Activated CD4-positive, CD25-positive, alpha-beta regulatory T cell treated with anti-CD3 and anti-CD28 coated beads, Interleukin-2, amount 50 U/mL, for 72 hours (primary cell): ENCODE measurements at places on chromosomes 5 and 9.

DNA sequence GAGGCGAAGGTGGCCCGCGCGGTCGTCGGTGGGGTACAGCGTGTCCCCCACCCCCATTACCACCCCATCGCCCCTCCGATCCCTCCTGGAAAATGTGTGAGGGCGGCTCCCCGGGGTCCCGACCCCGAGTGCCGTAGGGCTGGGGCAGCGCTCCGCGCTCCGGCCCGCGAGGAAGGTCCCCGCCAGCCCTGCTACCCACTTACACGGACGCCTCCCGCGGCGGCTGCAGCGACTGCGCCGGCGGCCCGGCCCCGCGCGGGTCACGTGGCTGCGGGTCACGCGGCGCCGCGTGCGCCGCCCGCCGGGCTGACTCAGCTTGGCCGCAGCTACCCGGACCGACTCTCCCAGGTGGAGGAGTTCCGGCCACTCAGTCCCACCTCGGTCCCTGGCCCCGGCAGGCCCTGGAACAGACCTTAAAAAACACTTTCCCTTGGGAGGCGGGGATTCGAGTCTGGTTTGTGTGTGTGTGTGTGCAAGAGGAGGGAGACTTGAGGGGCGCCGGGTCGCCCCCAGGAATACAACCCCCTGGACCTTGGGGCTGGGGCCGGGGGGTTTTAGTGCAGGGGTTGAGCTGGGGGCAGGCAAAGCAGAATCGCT is at the start of gene GNPDA1:
Gene GNPDA1, minus strand, starts transcription at position 236 of the 597 bp plus-strand sequence. CDS start 992 bp downstream, outside the sequence.
- peak; percentile 78 for DNase-seq

- DNase-seq, result no peak
These were observed 104.6 kb downstream of the CDK5RAP2 start for GRCh38 chr9:120475341-120475740.

GRCh38 chr5:115594128-115595047 is 7.9 kb downstream of the TICAM2 start:
- no peak for DNase-seq

DNA sequence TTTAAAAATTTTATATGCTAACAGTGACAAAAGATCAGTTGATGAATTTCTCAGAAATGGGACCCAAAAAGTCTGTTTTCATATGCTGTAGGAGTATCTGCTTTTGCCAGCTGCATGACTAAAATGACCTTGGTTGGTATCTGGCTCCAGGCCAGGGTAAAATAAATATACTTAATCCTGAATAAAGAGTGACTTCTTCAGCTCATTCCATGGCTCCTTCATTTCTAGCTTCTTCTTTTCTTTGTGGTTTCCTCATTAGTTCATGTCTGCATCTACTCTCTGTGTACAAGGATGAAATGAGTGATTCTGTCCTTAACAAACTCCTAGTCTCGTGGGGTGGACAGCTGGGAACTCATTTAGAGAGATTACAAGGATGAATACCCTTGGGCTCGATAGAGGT is 36.0 kb downstream of the RCL1 start:
- no peak for DNase-seq

- peak; percentile 35 for DNase-seq
These were observed 422.6 kb downstream of the EFNA5 start for GRCh38 chr5:107248066-107248695.

DNA sequence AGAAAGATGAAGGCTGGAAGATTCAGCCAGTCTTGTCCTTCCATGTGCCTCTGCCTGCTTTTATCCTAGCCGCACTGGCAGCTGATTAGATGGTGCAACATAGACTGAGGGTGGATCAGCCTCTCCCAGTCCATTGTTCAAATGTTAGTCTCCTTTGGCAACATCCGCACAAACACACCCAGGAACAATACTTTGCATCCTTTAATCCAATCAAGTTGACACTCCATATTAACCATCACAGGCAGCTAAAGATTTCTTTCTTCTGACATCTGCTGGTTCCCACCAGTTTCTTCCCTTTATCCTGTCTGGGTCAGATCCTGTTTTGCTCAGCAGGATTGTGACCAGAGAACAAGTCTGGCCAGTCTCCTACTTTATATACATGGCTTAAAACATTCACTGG is 276.5 kb upstream of the TYRP1 start:
- DNase-seq, result no peak

DNA sequence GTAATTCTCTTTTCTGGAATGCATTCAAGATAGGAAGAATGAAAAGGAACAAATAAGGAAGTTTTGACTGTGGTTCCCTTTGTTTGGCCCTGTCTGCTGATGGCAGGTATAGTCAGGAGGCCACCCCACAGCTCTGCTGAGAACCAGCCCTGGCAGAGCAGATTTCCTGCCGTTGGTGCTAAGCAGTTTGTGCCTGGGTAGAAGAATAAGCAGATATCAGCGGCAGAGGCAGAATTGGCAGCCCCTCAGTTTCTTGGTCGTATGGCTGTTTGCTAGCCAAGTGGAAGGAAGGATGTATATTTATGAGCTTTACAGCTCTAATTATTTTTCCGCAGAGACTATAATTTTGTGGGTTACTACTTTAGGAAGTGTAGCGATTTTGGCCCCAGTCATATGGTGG is 310.2 kb upstream of the RFX3 start:
- no peak for DNase-seq

DNA sequence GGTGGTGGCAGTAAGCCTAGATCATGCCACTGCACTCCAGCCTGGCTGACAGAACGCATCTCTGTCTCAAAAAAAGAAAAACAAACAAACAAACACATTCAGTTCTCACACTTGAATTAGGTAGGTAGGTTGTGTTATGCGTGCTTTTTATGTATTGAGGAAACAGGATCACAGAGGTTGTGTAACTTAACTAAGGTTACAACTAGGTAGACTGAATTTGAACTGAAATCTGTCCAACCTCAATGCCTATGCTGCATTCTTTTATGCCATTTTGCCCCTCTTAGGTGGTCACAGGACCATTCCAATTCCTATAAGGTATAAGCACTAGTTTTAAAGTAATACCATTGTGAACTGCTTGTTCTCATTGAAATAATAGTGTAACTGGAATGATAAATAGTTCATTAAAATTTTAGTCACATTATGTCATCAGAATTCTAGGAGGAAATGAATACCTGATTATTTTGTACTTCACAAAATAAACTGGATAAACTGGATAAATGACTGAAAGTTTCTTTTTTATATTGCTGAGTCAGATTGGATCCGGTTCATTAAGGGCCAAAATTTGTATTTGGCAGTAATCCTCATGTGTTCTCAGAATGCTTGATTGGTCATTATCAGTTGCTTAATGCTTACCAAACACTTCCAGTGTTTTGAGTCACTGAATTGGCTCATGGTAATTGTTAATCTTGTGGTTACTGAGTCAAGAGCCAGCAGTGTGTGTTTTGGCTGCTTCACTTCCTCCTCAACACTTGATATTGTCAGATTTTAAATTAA is 7.1 kb downstream of the UBAP1 start:
- no peak for DNase-seq

DNA sequence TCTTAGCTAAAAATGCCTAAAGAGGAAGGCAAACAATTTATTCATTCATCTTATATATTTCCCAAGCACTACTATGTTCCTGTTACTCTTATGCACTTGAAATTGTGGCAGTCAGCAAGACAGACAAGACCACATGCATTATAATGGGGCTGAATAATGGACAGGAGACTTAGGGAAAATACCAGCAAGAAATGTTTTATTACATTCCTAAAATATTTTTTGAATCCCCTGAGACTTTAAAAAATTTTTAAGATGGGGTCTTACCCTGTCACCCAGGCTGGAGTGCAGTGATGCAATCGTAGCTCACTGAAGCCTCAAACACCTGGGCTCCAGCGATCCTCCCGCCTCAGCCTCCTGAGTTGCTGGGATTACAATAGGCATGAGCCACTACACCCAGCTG is 13.2 kb downstream of the ZCCHC9 start:
- no peak for DNase-seq

GRCh38 chr9:106920701-106921283 is 57.8 kb downstream of the ZNF462 start:
- no peak for DNase-seq

GRCh38 chr5:135980620-135981019 is 25.8 kb upstream of the LECT2 start:
- DNase-seq, result no peak

DNA sequence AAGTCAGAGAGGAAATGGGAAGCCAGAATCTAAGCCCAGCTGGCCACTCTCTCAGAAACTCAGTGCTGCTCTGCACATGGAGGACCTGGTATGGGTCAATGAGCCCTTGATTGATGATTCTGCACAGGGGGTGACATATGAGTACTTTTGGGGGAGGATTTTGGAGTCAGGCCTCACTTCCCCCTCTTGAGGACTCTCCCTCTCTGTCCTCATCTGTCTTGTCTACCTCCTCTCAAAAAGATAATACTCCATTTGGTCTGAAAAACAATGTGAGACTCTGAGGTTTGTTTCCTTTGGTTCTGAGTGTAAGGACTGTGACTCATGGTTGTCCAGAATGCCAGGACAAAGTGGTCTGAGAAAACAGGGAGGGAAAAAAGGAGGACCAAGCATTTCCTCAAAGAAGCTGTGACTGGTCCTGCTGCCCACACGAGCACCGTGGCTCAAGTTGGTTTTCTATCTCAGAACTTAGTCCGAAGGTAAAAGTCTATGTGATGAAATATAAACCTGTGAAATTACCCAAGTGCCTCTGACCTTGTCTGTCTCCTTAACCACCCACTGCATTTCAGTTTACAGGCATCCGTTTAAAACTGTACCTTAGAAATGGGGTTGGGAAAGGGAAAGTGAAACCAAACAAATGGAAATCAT is 11.1 kb downstream of the TTC39B start:
- DNase-seq, result no peak

- no peak for DNase-seq
These were observed 214.2 kb downstream of the TMEM232 start for GRCh38 chr5:110512266-110512665.

- DNase-seq, result no peak
These were observed 12.4 kb downstream of the PTTG1 start for GRCh38 chr5:160434022-160434531.

- no peak for DNase-seq
These were observed 4.7 kb downstream of the NOTCH1 start for GRCh38 chr9:136541179-136541578.

DNA sequence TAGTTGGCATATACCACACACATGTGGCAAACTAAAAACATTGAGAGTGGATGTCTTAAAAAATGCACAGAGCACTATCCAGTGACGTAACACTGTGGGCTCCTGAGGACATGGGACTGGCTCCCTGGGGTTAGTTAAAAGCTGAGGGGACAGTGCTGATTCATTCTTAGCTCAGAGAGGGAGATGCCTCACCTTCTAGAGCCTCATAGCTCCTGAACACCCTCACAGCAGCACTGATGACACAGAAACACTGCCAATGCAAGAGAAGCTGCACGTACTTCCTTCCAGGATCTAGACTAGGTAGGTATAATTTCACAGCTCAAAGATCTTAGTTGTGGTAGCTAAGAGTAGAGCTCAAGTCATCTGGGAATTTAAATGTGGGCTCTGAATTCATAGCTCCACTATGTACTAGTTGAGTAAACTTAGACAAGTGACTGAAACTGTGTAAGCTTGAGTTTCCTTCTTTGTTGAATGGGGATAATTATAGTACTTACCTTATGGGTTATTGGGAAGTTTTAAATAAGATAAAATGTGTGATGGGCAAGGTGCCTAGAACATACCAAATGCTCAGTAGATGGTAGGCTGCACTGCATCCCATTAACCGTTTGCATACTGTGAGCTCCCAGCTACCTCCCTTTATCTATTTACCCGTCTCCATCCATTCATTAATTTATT is 279.9 kb downstream of the ASTN2 start:
- no peak for DNase-seq

GRCh38 chr9:122370869-122371755 is at the start of gene PTGS1:
Gene PTGS1 (plus strand): TSS chr9:122371024. CDS start chr9:122371085, 61 bp downstream.
- no peak for DNase-seq

DNA sequence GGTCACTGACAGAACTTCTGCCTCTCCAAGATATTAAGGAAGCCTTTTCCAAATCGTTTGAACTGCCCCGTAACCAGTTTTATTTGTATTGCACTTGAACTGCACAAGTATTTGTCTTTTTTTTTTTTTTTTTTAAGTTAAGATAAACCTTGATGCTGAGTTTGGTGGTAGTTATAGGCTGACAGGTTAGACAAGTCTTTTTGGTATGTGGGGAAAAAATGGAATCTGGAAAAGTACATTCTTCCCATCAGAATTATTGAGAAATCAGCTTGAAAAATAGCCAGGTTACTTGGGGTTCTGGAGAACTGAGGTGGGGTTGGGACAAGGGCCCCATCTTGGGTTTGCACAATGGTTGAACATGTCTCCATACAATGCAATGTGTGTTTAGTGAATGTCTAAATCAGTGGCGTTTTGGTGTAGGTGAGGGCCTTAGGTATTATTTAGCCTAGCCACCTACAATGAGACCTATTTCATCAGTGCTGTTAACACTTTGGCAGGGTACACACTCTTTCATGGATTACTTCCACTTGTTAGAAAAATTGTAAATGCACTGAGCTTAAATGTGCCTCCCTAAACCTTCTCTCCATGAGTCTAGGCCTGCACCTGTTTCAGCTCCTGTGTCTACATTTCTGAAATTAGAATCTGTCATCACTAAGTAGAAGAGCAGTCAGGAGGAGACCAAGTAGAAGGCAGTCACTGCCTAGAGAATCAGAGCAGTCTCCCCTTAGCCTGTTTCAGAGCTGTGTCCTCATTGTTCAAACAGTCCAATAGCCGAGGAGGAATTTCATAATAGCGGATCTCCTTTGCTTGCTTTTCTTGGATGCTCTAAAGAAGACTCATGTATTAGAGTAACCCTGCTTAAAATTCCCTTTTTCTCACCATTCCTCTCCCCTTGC is 140.0 kb upstream of the HMHB1 start:
- no peak for DNase-seq

DNA sequence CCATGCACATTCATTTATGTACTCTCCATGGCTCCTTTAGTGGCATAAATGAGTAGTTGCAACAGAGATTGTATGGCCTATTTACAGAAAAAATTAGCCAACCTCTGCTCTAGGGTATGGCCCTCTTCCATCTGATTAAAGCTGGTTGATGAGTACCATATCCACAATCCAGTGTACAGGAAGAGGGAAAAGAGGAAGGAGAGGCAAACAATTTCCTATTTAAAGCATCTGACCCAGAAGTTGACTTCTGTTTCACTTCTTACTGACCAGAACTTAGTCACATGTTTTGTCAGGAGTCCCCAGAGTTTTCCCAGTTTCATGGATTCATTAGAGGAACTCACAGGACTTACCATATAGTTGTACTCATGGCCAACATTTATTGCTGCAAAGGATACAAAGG is 68.6 kb upstream of the STARD4 start:
- no peak for DNase-seq
